ENCODE measurements at places on chromosomes 3 and 15.

- no peak for DNase-seq
Measured at GRCh38 chr15:70852501-70853317, 1.2 kb downstream of the LARP6 start.

GRCh38 chr15:29682781-29683180 is 139.5 kb downstream of the TJP1 start:
- DNase-seq: no peak

DNA sequence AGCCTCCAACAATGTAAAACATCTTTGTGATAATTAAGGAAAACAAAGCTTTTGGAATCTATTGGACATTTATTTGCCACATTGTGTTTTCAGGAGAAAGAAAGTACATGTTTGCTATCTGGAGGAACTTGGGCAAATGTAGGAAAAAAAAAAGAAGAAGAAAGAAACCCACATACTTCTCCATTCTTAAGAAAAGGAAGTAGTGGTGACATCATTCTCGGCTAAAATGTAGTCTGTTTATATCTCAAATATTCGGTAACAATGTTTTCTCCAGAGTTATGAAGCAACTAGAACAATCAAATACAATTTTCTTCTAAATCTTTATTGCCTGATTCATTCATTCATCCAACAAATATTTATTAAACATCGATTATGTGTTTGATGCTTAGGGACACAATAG is 2.3 kb upstream of the TGFBR2 start:
- no peak for DNase-seq

DNA sequence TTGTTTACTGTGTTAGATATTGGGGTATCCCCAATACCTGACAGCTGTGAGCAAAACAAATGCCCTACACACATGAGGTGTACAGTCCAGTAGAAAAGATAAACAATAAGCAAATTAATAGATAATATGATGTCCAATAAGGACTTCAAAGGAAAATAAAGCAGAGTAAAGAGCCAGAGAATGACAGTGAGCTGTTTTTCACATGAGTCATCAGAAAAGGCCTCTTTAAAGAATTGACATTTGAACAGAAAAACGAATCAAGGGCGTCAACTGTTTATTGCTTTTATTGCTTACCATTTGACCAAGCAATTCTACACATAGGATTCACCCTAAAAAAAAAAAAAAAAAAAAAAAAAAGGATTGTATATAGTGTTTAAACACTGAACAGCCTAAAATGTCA is 96.6 kb upstream of the FLNB start:
- DNase-seq: no peak

- DNase-seq: no peak
Measured at GRCh38 chr3:54835701-54836100, 92.2 kb downstream of the LRTM1 start.

GRCh38 chr3:182129740-182130139 is 418.0 kb downstream of the SOX2 start:
- DNase-seq: no peak

DNA sequence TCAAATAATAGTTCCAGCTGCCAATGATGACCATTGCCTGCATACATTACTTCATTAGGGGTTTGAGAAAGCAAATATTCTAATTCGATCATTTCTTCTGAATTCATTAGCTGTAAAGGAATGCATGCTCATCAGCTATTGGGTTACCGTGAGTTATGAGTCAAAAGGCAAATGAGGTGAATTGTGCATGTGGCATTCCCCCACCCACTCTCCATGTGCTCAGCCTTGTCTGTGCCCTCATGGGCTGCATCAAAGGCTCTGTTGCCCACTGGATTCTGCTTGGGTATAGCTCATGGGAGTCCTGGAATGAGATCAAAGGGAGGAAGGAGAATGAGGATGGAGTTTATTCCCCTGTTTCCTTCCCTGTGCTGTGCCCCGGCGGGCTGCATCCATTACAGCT is 99.3 kb upstream of the CHRNA7 start:
- no peak for DNase-seq

DNA sequence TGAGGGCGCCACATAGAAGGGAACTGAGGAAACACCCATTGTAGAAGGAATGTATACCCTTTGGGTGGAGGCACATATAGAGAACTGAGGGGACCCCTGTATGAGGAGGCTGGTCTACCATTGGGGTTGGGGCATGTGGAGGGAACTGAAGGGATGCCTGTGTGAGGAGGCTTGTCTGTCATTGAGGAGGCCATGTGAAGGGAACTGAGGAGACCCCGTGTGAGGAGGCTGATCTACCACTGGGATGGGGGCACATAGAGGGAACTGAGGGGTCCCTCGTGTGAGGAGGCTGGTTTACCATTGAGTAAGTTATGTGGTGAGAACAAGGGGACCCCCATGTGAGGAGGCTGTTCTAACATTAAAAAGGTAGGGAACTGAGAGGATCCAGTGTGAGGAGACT is 156.1 kb downstream of the FBLN2 start:
- no peak for DNase-seq

- DNase-seq: no peak
Measured at GRCh38 chr15:101332061-101332467, 37.0 kb upstream of the SNRPA1 start.

DNA sequence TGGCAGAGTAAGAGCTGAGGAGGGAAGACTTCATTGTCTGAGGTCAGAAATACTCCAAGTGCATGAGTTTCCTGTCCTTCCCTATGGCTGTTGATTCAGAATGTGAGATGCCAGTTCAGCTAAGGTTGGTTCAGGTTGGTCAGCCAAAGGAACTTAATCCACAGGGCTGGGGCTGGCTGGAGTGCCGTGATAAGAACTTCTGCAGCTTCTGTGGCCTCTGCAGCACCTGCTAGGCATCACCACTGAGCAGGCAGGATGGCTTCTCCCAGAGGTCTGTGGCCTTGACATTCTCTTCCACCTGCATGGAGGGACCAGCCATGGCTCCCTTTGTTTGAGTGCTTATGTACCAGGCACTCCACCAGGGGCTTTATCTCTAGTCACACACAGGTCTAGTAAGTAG is 109.5 kb upstream of the PLXNA1 start:
- DNase-seq: no peak

DNA sequence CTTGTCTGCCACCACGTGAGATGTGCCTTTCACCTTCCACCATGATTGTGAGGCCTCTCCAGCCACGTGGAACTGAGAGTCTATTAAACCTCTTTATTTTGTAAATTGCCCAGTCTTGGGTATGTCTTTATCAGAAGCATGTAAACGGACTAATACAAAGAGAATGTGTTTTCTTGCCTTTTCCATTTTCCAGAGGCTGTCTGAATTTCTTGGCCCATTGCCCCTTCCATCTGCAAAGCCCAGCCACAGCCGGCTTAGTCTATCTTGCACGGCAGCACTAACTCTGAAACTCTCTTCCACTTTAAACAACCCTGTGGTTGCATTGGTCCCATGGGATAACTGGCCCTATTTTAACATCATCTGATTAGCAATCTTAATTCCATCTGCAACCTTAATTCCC is 215.3 kb downstream of the LRTM1 start:
- no peak for DNase-seq

DNA sequence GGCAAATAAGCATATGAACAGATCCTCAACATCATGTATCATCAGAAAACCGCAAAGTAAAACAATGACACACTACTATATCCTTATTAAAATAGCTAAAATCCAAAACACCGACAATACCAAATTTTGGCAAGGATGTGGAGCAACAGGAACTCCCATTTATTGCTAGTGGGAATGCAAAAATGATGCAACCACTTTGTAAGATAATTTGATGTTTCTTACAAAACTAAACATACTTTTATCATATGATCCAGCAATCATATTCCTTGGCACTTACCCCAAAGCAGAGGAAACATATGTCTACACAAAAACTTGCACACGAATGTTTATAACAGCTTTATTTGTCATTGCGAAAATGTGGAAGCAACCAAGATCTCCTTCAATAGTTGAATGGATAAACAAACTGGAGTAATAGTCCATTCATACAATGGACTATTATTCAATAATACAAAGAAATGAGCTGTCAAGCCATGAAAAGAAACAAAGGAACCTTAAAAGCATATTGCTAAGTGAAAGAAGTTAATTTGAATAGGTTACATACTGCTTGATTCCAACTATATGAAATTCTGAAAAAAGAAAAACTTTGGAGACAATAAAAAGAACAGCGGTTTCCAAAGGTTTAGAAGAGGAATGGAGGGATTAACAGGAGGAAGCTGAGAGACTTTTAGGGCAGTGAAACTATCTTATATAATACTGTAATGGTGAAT is 172.0 kb downstream of the VPS13C start:
- DNase-seq: no peak

GRCh38 chr15:31131853-31132375 is 30.4 kb upstream of the TRPM1 start:
- no peak for DNase-seq

DNA sequence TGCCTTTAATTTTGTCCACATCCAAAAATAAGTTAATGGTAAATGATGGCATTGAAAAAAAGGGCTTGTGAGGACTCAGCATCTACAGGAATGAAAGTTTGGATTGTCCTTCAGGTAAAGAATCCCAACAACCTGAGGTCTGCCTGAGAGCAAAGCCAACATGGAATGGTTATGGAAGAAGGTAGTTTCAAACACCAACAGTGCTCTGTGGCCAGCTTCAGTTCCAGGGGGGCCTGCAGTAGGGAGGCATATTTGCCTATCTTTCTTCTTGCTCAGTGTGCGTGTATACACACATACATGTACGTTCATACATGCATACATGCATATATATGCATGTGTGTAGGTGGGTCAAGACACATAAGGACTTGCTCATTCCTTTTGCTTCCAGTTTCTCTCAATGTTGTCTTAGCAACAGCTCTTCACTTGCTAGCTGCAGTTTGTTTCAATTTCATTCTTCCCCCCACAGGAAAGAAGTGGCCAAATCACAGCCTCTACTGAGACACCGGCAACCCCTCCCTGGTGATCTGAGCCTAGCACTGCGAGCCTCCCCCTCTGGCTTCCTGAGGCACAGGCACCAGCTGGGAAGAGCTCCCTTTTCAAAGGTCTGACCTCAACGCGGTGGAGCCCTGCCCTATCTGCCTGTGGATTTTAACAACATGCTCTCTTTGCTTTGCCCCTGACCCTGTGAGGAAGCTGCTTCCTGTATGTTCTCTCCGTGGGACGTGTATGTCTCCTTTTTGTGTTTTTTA is 146.2 kb downstream of the KLF13 start:
- DNase-seq: no peak

DNA sequence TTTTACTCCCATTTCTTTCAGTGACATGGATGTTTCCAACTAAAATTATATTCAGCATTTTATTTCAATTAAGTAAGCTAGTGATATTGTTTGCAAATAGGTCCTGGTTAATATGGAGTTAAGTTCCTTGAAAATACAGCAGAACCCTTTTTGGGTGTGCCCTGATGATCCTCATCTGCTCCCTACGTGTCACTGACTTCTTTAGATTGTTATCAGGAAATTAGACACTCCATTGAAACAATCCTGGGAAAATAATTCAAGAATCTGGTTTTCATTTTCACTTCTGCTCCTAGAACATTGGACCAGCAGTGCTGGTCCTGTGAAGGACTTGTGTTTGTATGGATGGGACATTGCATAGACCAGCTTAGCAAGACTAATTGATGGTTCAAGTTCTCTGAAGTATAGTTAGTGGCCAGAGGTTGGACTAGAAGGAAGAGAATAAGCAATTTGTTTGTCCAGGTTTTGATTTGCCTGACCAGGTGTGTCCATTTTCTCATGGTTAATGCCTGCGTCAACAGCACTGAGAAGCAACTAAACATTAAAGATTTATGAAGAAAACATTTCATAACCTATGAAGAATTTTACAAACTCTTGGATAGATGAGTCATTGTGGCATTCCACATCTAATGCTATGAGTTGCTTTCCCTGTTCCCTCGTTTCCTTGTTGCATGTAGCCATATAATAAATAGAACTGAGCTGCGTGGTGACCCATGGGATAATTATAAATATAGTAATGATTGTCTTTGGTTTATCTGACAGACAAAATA is 95.8 kb downstream of the ZPLD1 start:
- DNase-seq: no peak

- DNase-seq: no peak
Measured at GRCh38 chr3:24227635-24228034, 267.0 kb downstream of the THRB start.

GRCh38 chr15:40436892-40437751 is 3.6 kb upstream of the BAHD1 start:
- DNase-seq: no peak

- no peak for DNase-seq
Measured at GRCh38 chr3:56856752-56857151, 55.0 kb upstream of the ARHGEF3 start.

GRCh38 chr3:37103103-37103808 is 71.1 kb downstream of the LRRFIP2 start:
- DNase-seq: no peak

- no peak for DNase-seq
Measured at GRCh38 chr3:41848753-41849574, 112.9 kb downstream of the ULK4 start.

GRCh38 chr3:18149386-18149785 is 275.8 kb downstream of the SATB1 start:
- DNase-seq: no peak

GRCh38 chr3:138588445-138588844 is 5.6 kb downstream of the CEP70 start:
- no peak for DNase-seq

GRCh38 chr15:76898102-76898501 is 7.0 kb downstream of the SCAPER start:
- DNase-seq: no peak

GRCh38 chr15:83595191-83595590 is 58.7 kb upstream of the ADAMTSL3 start:
- DNase-seq: no peak

- no peak for DNase-seq
Measured at GRCh38 chr15:98860281-98861041, 147.1 kb downstream of the PGPEP1L start.

DNA sequence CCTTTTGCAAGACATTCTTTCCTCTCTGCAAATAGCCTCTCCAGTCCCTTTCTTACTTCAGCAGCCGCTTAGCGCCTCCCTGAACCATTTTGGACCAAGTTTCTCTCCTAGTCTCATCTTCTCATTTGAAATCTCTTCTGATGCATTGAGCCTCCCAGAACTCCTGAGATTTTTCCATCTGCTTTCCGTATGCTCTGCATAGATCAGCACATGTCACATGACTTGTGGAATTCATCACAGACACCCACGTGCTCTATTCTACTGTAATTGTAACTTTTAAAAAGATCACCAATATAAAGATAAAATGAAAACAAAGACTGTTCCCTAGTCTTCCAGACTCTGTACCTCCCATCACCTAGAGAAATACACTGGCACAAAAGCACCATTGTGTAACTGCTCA is 100.7 kb downstream of the GADL1 start:
- DNase-seq: no peak

- DNase-seq: no peak
Measured at GRCh38 chr3:124579641-124580040, 150.6 kb upstream of the UMPS start.

DNA sequence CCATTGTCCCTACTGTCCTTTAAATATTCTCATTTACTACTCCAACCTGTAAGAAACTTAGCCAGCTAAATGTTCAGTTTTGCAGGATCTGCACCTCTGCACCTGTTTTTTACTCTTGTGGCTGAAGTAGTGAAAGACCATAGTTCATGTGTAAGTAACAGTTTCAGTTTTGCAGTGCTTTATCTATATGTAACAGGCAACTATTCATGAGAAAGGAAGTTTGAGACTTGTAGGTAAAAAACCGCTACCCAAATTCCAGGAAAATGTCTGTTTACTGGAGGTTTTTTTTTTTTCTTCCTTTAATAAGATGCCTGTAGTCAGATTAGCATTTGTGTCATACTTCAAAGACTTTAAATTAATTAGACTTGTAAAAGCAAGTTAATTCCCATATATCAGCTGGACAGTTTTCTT is 25.4 kb upstream of the MBNL1 start:
- no peak for DNase-seq
